ENCODE measurements at places on chromosomes 13 and 19.

DNA sequence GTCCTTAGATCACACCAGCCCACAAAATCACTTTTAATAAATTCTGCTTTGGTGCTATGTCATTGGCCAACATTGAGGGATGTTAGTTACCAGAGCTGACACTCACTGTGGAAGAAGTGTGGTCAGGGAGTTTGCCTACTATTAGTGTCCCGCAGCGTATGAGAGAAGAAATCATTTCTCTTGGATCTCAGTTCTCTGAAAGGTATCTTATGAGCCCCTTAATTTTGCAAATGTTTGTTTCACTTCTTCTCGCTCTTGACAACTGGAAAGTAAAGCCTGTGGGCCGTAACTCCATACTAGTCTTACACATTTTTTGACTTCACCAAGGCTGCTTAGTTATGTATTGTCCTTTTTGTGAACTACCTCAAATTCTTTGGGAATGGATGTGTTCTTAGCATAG lies 80.9 kb downstream of the FLT1 start:
- DNase-seq = no peak

- no peak for DNase-seq
These were observed 6.1 kb upstream of the GSK3A start for GRCh38 chr19:42248270-42249148.

DNA sequence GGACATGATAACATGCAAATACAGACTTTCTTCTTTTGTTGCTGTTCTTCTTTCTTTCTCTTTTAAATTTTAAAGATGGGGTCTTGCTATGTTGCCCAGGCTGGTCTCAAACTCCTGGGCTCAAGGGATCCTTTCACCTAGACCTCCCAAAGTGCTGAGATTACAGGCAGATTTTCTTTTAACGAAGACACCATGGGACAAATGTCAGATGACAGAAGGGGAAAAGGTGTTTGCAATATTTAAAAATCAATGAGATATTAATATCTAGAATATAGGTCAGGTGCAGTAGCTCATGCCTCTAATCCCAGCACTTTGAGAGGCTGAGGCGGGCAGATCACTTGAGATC lies 3.7 kb upstream of the RYR1 start:
- DNase-seq = no peak

DNA sequence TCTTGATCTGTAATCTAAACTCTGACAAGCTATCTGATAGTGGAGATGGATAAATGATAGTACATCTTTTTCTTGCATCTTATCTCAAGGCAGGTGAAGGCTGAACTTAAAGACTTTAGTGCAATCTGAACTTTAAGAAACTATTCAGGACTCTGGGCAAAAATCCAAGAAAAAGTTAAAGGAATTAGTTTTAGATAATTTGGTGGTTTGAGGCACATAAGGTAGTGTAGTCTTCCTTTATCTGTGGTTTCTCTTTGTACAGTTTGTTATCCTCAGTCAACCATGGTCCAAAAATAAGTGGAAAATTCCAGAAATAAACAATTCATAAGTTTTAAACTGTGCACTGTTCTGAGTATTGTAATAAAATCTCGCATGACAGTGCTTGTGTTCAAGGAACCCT lies 172.9 kb downstream of the UGGT2 start:
- peak; percentile 22 for DNase-seq

GRCh38 chr19:13350072-13350471 lies 156.2 kb downstream of the CACNA1A start:
- no peak for DNase-seq

DNA sequence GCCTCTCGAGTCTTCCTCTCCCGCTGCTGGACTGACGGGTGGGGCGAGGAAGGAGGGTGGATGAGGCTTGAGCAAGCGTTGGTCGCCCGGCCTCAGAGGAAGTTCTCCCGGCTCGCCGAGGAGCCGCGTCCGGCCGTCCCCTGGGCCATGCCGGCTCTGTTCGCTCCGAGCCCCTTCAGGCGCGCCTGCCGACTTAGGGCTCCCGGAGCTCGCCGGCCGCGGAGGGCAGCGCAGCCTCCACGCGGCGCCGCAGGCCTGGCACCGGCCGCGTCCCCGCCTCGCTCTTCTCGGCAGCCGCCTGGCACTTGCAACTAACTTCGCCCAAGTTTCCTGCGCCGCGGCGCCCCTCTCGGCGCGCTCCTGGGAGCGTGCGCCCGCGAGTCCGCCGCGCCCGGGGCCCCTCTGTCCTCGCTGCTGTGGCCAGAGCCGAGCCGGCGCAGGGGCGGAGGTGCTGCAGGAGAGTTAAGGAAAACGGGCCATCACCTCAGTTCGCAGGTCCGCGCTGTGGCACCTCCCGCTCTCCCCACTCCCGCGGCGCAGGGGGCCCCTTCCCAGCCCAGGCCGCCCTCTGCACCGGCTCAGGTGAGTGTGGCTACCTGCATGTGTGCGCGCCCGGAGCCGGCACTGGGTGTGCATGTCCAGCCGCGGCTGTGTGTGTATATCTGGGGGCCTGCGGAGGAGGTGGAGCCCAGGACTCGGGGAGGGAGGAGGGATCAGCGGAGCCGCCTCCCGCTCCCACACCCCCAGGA lies 641 bp upstream of the SOX21 start:
- peak; percentile 77 for DNase-seq

DNA sequence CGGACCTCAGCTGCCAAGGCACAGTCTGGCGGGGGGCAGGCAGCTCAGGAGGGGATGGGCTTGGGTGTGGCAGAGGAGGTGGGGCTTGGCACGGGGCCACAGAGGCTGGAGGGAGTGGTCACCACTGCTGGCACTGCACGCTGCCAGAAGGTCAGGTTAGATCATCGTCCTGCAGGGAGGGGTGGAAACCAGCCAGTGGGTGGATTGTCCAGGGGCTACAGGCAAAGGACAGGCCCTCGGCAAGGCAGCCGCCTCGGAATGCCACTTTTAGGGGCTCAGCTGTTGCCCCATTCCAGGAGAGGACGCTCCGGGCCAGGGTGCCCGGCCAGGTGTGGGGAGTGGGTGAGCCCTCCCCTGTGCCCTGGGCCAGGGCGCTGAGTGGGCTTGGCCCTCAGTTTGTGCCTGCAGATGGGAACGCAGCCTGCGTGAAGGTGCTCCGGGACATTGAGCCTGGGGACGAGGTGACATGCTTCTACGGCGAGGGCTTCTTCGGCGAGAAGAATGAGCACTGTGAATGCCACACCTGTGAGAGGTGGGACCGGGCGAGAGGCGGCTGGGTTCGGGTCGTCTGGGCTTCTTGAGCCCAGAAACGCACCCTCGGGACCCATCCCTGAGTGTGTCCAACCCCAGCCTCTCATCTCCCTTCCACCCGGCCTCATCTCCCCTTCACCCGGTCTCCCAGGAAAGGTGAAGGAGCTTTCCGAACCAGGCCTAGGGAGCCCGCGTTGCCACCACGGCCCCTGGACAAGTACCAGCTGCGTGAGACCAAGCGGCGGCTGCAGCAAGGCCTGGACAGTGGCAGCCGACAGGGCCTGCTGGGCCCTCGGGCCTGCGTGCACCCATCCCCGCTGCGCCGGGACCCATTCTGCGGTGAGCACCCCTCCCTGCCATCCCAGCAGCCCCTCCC lies 6.4 kb downstream of the KMT5C start:
- DNase-seq = peak; percentile 14

DNA sequence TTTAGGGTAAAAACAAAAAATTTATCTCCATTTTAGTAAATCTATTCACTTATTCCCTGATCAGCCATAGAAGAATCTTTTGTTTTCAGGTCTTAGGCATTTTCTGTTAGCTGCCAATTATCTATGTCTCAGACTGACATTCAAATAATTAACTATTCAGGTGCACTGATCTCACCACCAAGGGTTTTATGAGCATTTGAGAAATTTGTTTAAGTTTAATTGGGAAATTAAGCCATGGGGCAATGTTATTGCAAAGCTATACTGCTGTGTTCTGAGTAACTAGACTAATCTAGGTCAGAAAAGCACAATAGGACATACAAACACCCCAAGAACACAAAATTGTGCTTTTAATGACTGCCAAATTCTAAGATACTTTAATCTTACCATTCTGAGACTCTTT lies 210.7 kb upstream of the EDNRB start:
- DNase-seq = no peak

GRCh38 chr13:67224148-67224846 lies 5.8 kb downstream of the PCDH9 start:
- peak; percentile 89 for DNase-seq

GRCh38 chr19:48624791-48625723 lies 5.8 kb downstream of the SPHK2 start:
- no peak for DNase-seq

DNA sequence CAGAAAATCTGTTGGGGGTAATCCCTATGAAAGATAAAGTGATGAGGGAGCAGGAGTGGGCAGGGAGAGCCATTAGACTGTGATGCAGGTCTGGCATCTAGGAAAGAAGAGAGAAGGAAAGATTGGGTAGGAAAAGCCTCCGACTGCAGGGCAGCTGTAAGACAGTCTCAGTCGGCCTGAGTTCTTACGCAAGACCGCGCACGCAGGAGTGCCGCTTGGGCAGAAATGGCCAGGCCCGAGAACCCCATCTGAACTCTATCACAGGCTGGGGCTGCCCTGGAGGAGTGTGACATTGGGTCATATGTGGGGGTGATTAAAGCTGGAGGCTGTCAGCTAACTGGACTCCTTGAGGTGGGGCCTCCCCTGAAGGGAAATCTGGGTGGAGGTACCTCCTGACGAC lies 13.9 kb upstream of the FBXL3 start:
- DNase-seq = no peak

GRCh38 chr13:72620874-72621273 lies 106.6 kb downstream of the MZT1 start:
- DNase-seq = no peak

- DNase-seq = peak; percentile 11
These were observed 26.6 kb downstream of the CD70 start for GRCh38 chr19:6564393-6564792.

- DNase-seq = no peak
These were observed 47.9 kb upstream of the OLFM4 start for GRCh38 chr13:52980695-52981094.

DNA sequence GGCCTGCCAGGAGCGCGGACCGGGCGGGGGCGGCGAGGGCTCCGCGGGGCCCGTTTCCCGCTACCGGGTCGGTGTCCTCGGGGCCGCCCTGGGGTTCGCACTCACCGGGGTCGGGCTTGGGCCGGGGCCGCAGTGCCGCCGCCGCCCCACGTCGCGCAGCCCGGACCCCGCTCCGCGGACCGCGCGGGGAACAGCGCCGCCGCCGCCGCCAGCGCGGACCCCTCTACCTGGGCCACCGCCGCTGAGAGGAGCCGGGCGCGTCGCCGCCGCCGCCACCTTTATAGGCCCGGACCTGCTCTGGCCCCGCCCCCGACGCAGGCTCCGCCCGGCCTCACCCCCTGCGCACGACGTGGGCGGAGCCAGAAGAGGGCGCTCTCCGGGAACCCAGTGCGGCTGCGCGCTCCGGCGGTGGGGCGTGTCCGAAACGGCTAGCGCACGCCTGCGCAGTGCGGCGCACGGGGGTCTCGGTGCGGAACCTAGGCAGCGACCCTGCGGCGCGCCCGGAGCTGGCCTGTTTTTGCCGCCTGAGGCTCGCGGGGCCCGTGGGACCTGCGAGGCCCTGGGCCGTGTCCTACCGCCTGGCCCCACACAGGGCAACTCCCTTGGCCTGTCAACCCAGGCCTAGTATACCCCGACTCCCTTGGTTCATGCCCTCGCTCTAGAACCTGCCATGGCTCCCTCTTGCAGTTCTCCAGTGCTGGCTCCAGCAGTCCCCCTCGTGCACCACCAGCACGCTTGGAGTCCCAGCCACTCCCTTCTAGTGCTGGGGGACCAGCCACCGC lies at the start of gene MKNK2:
Gene MKNK2, minus strand, starts transcription at position 254 of the 782 bp plus-strand sequence. CDS start 393 bp downstream, outside the sequence.
- peak; percentile 79 for DNase-seq

DNA sequence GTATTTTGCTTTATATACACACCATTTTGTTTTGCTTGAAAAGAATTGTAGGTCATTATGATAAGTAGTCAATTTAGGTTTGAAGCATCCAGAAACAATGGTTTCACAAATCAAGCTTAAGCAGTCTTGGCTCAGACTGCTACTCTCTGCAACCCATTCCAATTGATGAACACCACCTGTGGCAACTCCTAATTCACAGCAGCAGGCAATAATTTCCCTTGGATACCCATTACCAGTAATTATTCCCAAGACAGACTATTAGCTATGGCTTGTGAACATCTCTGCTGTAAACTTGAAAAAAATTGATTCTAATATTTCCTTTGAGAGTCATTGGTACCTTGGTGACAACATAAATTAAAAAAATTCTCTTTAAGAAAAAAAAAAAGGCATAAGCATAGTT lies 299.3 kb upstream of the SLITRK6 start:
- no peak for DNase-seq

GRCh38 chr13:104045907-104046306 lies 979.7 kb upstream of the SLC10A2 start:
- DNase-seq = no peak

- DNase-seq = no peak
These were observed 1.1 kb upstream of the SWSAP1 start for GRCh38 chr19:11373166-11373884.

- DNase-seq = peak; percentile 41
These were observed 1.4 kb upstream of the TSHZ3 start for GRCh38 chr19:31350693-31351055.

DNA sequence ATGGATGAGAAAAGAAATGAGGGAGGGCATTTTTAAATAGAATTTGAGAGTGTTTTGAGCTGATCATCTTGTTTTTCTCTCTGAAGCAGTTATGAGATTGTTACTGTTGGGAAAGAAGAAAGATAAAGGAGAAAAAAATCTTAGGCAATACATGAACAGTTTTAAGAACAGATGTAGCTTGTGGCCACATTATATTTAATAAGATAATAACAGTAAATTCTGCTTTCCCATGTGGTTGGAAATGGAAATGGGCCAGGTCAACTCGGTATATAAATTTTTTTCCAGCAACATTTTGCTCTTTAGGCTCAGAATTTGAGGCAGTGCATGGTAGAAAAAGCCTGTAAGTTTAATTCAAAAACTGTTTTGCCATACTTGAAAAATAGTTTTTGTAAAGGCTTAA lies 118.7 kb downstream of the POSTN start:
- DNase-seq = no peak

GRCh38 chr19:40466985-40467734 lies at the start of gene SPTBN4:
Gene SPTBN4 (plus strand): TSS chr19:40467001. CDS start chr19:40472622, 5,621 bp downstream.
- DNase-seq = no peak

- no peak for DNase-seq
These were observed 27.4 kb upstream of the CEBPA start for GRCh38 chr19:33329736-33330135.

DNA sequence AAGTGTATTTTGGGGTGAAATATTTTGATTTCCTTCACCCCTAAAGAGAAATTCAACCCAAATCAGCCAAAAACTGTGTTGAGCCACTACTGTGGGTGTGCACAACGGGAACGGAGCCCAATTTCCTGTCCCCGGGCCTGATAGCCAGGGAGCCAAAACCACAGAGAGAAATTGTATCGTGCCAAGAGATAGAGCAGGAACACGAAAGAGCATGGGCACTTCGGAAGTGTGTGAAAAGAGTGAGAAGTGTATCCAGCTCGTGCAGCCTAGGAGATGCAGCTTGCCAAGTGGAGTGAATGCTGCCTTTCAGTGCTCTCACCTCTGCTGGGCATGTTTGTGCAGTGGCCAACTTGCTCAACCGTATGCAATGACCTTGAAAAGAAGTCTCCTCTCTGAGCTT lies 19.4 kb upstream of the PLEKHF1 start:
- DNase-seq = peak; percentile 15

GRCh38 chr13:93805736-93806135 lies 579.1 kb downstream of the GPC6 start:
- no peak for DNase-seq
